ENCODE measurements at places on chromosomes 12 and 14.

- DNase-seq: no peak
Measured at GRCh38 chr14:71076462-71077092, 169.3 kb downstream of the PCNX1 start.

- DNase-seq: no peak
Measured at GRCh38 chr14:20164462-20164861, 25.8 kb downstream of the OR4N5 start.

DNA sequence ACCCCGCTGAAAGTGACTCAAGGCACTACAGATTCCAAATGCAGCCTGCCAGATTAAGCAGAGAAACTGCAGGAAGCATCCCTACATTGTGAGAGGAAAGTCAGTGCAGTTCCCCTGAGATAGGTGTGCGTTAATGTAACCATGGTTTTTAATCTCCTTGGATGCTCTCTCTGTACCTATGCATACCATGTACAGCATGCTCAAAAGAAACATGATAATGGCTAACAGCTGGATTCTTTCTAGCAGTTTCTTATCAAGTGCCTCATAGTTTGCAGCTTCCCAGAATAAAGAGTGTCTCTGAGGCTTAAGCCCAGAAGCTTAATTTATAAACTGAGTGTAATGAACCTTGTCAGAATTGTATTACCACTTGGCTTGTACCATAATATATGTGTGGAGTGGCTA, 17.1 kb upstream of the MDM1 start:
- DNase-seq: no peak

DNA sequence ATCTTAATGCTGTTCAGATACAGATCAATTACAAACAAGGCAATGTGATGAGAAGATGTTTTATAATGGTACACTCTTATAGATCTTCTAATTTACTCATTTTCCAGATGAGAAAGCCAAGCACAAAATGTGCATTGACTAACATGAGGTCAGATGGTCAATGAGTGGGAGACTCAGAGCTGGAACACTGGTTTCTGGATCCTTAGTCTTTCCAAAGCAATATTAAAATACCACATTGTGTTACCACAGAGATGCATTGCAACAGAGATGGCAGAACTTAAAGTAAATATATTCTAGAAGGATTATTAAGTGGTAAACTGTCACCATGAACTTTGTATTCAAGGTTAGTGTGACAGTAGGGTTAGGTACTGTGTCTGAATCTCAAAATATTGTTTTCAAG, 113.6 kb downstream of the SLC15A5 start:
- no peak for DNase-seq

GRCh38 chr12:91551927-91552326, 369.3 kb upstream of the DCN start:
- DNase-seq: no peak

DNA sequence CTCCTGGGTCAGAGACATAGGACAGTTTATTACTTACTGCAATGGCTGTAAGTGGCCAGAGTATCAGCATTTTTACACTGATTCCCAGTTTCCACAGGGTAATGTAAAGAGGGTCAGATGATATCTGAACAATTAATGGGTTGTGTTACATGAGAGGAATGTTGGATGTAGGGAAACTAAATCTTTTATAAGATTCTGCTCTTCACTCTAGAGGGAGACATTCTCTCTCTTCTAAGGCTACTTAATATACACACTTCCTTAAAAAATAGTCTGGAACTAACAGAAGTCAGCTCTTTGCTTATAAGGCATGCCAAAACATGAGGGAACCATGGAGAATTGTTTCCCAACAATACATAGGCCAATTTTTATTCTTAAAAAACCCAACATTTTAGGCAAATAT, 389.8 kb downstream of the ETNK1 start:
- DNase-seq: no peak

DNA sequence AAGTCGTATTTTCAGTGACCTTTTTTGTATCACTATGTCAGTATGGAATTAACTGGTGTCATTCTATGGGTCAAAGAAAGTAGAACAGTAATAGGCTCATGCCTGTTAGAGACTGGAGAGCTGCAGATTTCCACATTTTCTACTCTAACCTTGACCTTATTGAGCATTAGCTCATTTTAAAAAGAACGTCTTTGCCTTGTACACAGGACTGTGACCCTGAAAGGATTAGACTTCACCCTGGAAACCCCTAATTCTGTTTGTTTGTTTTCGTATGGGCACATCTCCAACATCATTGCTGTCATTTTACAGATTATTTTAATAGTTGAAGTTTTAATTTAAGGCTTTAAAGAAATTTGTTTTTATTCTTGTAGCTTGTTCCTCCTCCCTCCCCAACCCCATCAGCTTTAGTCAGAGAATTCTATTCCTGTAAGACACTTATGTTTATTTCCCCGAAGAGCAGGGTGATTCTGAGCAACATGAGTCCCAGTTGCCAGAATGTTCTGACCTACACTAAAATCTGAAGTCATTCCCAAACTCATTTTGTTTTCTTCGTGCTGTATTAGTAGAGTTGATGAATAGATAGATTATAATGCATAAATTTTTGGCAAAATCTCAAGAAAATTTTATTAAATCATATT, 451.3 kb downstream of the FOXG1 start:
- DNase-seq: no peak

GRCh38 chr14:67428501-67429031, 16.6 kb upstream of the PLEK2 start:
- DNase-seq: no peak

- DNase-seq: no peak
Measured at GRCh38 chr14:63928744-63929174, 76.0 kb downstream of the SYNE2 start.

DNA sequence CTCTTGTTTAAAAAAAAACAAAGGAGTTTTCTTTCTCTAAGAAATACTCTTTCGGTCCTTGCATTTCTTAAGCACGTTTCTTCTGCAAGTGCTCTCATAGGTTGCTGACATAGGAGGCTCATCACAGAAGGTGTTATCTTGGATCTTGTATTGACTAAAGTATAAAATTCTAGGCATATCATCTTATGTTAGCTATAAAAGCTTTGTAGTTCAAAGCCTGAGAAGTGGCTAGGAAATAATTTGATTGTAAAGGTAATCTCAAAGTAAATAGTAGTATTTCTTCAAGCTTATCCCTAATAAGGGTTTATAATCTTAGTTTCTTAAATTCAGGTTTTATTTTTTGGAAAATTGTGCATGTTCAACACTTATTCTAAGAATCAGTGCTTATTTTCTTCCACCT, 778.9 kb downstream of the TMTC2 start:
- DNase-seq: no peak
